Activated gamma-delta T cell treated with Interleukin-2 at 50 U/mL for 16 hours (primary cell): ENCODE measurements at places on chromosomes 13 and 19.

- DNase-seq = peak; percentile 77
Measured at GRCh38 chr13:24618011-24618955, 61.9 kb upstream of the ATP12A start.

DNA sequence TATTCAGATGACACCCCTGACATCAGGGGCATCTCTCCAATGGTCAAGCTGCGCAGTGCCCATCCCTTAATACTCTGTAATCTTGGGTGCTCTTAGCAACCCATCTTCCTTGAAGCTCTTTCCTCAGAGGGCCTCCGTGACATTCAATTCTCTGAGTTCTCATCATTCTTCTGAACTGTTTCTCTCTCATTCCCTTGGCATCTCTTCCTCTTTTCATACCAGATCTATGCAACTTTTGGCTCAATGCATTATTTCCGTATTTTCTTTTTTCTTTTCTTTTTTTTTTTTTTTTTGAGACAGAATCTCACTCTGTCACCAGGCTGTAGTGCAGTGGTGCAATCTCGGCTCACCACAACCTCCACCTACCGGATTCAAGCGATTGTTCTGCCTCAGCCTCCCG lies 53.9 kb downstream of the PCDH8 start:
- DNase-seq = no peak

DNA sequence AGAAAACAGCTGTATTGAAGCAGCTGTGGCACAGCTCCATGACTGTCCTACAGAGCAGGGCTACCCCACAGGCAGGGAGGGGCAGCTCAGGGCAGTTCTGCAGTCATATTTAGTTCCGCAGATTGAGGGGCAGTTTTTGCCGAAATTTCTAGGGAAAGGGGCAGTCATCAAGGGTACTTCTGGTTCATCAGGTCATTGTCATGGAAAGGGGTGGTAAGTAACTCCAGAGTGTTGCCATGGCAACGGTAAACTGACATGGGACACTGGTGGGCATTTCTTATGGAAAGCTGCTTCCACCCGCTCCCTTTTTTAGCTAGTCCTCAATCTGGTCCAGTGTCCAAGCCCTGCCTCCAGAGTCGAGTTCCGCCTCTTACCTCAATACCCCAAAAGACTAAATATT lies 702.8 kb downstream of the LIG4 start:
- no peak for DNase-seq

DNA sequence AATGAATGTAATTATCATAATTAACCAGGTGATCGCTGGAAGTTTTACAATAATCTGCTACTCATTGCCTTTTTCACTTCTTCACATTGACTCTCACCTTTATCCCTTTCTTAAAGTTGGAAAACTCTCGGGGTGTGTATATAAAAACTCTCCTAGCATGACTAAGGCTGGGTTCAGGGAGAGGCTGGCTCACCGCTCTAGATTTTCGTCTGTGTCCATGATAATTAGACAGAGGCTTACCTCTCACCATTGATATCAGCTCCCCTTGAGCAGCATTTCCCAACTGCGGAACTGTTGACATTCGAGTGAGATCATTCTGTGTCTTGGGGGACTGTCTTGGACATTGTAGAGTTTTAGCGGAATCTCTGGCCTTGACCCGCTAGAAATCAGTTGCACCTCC lies 39.4 kb downstream of the NFIX start:
- no peak for DNase-seq

GRCh38 chr19:29259867-29260281 lies 46.9 kb upstream of the UQCRFS1 start:
- DNase-seq = no peak

GRCh38 chr19:6667114-6667627 lies 2.8 kb downstream of the TNFSF14 start:
- DNase-seq = peak; percentile 20

- no peak for DNase-seq
Measured at GRCh38 chr13:114264886-114265611, 16.4 kb upstream of the UPF3A start.

DNA sequence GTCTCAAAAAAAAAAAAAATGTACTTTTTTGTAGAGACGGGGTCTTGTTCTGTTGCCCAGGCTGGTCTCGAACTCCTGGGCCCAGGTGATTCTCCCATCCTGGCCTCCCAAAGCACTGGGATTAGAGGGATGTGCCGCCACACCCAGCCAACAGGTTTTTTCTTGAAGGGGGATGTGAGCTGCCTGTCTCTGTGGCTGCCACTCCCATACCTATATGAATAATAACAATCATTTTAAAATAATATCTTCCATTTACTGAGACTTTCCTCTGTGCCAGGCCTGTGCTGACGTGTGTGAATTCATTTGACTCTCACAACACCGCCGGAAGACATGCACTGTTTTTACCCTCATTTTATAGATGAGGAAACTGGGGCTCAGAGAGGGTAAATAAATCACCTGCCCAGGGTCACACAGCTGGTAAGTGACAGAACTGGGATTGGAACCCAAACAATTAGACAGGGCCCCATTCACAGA lies 7.2 kb upstream of the BCL3 start:
- DNase-seq = no peak

DNA sequence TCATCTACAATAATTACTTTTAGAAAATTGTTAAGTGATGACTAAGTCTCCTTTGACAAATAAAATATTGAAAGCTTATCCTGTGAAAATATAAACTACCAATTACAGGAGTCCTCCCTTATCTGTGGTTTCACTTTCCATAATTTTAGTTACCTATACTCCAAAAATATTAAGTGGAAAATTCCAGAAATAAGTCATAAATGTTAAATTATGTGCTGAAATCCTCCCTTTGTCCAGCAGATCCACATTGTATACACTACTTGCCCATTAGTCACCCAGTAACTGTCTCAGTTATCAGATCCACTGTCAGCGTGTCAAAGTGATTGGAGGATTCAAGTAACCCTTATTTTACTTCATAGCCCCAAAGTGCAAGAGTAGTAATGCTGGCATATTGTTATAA lies 98.1 kb downstream of the SERP2 start:
- DNase-seq = no peak

DNA sequence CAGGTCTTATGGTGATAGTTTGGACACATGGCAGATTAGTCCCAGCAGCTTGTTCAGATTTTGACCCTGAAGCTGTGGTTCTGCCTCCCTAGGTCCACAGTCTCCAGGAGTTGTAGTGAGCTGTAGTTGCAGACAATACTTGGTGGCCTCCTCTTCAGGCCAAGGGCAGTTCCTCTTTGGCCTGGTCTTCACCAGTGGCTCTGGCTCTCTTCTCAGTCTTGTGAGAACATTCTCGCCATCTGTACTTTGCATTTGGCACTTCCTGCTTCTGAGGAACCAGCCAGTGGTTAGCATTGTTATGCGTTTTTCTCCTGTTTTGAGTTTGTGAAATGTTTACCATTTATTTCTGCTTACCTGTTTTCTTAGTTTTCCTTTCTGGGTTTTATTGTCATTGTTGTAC lies 40.7 kb downstream of the PCCA start:
- no peak for DNase-seq

DNA sequence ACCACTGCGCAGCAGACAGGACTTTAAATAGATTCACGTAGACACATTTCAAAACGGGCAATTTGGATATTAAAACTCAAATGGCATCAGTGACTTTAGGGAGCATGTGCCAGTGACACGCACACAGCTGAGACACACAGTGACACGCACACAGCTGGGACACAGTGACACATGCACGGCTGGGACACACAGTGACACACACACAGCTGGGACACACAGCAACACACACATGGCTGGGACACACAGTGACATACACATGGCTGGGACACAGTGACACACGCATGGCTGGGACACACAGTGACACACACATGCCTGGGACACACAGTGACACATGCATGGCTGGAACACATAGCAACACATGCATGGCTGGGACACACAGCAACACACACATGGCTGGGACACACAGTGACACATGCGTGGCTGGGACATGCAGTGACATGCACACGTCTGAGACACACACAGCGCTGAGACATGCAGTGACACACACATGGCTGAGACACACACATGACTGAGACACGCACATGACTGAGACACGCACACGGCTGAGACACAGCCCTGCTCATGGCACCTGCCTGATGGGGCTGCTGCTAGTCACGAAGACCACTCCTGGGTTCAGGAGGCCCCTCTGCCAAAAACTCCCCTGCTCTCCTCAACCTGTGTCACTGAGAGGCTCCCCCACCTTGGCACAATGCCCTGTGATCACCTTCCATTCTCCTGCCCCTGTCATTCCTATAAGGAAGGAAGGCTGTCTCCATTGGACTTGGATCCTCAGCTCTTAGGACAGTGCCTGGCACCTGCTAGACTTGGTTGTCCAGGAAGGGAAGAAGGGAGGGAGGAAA lies 52.5 kb downstream of the SOX1 start:
- no peak for DNase-seq

DNA sequence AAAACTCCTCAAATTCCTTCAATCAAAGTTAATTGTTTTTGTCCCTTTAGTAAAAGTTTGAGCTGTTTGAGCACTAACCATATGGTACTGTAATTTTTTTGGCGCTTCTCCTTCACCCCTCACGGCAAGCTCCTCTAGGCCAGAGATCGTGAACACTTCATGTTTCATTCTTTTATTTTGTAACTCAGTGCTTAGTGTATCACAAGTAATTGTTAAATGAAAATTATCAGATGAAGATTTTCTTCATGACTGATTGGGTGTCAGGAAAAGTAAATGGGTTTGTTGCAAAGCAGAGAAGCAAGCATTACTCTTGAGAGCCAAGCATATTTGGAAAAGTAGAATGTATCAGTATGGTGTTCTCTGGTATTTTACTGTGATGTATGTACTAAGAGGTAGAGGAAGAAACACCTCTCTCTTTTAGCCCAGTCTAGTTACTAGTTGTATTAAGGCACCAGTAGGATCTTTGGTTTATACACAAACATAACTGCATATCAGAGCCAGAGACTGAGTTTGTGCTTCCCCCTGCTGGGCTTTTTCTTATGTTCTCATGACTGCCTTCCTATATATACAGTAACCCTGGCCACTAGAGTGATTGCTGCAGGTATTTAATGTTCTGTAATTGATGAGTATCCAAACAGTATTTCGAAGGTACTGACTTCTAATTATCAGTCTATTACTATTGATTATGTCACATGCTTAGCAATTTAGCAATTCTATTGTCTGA lies 202.3 kb upstream of the KLHL1 start:
- DNase-seq = no peak

GRCh38 chr13:32323912-32324311 lies 8.6 kb downstream of the BRCA2 start:
- no peak for DNase-seq

- DNase-seq = peak; percentile 7
Measured at GRCh38 chr19:9151367-9151766, 11.2 kb downstream of the ZNF317 start.

- DNase-seq = no peak
Measured at GRCh38 chr13:75359266-75359665, 122.7 kb downstream of the TBC1D4 start.

- no peak for DNase-seq
Measured at GRCh38 chr13:100644371-100644770, 30.2 kb downstream of the TMTC4 start.

DNA sequence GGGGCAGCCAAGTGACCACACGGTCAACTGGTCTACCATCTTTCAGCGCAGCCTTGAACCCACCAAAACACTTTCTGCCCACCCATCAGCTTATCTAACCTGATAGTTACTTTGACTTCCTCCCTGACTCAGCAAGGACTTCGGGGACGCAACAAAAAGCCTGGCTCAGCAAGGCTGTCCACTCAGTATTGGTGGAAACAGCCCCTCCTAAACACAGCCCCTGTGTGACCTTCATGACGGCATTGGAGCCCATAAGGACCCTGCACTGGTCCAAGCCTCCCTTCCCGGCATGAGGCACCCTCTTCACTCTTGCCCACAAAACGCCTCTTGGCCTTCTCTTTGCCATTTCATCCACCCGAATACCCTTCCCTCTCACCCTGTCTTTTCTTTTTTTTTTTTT lies 39.1 kb downstream of the INSR start:
- no peak for DNase-seq
